ENCODE measurements at places on chromosomes 16 and 17.

- DNase-seq, result peak; percentile 67
Measured at GRCh38 chr17:39174920-39175694, 9.1 kb upstream of the ARL5C start.

DNA sequence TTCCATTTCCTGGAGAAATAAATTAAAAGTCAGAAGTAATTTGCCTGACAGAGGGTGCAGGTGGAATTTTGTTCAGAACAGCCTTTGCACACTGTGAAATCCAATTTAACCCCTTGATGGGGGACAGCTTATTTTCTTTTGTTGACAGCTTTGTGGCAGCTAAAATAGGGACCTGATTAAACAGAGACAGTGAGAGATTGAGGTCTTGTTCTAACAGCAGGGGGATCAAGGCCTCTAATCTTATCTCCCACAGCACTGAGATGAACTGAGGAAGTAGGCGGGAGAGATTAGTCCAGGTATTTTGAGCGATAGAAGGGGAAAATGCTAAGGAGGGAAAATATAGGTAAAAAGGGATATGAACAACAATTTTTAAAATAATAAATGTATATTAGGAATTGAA is 1491.4 kb upstream of the GOT2 start:
- no peak for DNase-seq

GRCh38 chr17:44331249-44331760 is 6.7 kb upstream of the SLC25A39 start:
- peak; percentile 48 for DNase-seq

- DNase-seq, result peak; percentile 17
Measured at GRCh38 chr17:59427425-59427921, 96.0 kb downstream of the YPEL2 start.

- DNase-seq, result no peak
Measured at GRCh38 chr16:68233085-68233834, 2.7 kb downstream of the ESRP2 start.

- no peak for DNase-seq
Measured at GRCh38 chr16:65070831-65071432, 50.9 kb downstream of the CDH11 start.

DNA sequence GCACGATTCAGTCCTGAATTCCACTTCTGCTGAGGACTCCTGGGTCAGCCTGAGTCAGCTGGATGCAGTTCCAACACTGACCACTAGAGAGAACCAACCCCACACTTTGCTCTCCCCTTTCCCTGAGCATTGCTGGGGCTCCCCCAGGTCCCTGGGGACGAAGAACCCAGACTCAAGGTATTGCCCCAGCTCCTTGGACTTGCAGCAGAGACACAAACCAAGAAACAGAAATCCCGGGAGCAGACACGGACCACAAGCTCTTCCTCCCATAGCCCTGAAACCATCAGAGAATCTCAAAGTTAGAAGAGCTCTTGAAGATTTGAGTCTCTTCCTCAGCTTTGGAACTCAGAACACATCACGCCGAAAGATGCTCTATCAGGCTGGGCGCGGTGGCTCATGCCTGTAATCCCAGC is 678 bp upstream of the GH1 start:
- DNase-seq, result peak; percentile 44

- no peak for DNase-seq
Measured at GRCh38 chr16:29959293-29959692, 2.6 kb upstream of the TMEM219 start.

DNA sequence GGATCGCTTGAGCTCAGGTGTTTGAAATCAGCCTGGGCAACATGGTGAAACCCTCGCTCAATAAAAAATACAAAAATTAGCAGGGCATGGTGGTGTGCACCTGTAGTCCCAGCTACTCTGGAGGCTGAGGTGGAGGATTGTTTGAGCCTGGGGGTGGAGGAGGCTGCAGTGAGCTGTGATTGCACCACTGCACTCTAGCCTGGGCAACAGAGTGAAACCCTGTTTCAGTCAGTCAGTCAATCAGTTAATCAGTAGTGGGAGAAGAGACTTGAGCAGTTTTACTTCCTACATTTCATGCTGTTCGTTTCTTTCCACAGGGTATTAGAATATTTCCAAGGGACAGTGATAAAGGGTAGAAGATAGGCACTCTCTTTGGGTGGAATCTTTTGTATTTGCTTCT is 8.8 kb downstream of the MAP3K3 start:
- DNase-seq, result no peak

- no peak for DNase-seq
Measured at GRCh38 chr16:70725912-70726828, 40.3 kb upstream of the MTSS2 start.

DNA sequence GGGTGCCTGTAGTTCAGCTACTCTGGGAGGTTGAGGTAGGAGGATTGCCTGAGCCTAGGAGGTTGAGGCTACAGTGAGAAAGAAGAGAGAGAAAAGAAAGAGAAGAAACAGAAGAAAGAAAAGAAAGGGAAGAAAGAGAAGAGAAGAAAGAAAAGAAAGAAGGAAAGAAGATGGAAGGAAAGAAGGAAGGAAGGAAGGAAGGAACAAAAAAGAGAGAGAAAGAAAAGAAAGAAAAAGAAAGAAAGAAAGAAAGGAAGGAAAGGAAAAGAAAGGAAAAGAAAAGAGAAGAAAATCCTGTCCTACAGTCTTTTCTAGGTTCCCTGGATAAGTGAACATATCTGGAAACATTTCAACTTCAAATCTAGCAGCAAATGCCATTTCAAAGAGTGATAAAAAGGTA is 29.6 kb upstream of the PHLPP2 start:
- no peak for DNase-seq

GRCh38 chr16:77330332-77331042 is 104.3 kb downstream of the ADAMTS18 start:
- DNase-seq, result no peak

Data from activated T-helper 1 cell treated with anti-CD3 and anti-CD28 coated beads, Interleukin-2, amount 50 U/mL, for 16 hours (primary cell).